K562 (cell line): ENCODE measurements at places on chromosomes 4 and X. TPM values are rescaled to one million over a fixed set of nuclear protein-coding genes. Genes with fewer than 3 reads are reported as not detected.

DNA sequence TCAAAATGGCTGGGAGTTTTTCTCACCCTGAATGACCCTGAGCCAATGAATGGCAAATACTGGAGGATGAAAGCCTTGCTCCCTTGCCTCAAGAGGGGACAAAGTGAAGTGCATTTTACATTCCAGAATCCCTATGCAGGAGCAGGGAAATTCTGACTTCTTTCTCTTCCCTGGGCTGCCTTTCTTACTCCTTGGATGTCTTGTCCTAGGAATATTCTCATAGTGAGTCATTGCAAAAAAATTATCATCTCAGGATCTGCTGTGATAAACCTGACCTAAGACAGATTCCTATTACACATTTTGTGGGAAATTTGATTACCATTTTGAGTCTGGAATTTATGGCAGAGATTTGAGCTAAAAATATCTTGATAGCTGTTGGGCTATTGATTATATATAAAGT, 199.9 kb downstream of the TMA16 start:
- H3K27me3 ChIP-seq: no peaks in the 10 kb centered on the region
- no peak for DNase-seq
- H3K27ac ChIP-seq: no peak overlapping the region
- no peak overlapping the region for H3K4me3 ChIP-seq
- H3K4me1 ChIP-seq: no peaks in the 10 kb centered on the region

GRCh38 chrX:55924574-55924973, 207.0 kb downstream of the RRAGB start:
- no peak for DNase-seq
- H3K4me3 ChIP-seq: no peak overlapping the region
- H3K27ac ChIP-seq: no peak overlapping the region
- no peaks in the 10 kb centered on the region for H3K36me3 ChIP-seq

DNA sequence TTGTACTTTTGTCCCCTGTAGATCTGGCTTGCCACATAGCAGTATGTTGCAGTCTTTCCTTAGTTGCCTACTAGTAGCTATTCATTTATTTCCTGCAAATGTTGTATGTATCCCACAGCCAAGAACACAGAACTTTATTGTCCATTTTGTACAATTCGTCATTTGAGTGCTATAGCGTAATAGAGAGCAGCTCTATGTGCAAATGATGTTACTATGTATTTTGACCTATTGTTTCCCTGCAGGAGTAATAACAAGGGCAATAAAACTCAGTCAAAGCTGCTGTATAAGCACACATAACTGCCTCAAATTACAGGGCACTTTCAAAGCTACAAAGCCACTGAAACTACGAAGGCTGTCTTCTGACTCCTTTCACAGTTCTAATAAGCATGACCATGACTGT, 48.1 kb downstream of the NRK start:
- H3K27ac ChIP-seq: no peak overlapping the region
- H3K4me1 ChIP-seq: no peaks in the 10 kb centered on the region
- no peaks in the 10 kb centered on the region for H3K27me3 ChIP-seq
- H3K36me3 ChIP-seq: no peaks in the 10 kb centered on the region
- DNase-seq: no peak
- no peak overlapping the region for H3K4me3 ChIP-seq

SRD5A3 gene
- 21.6 and 21.7 TPM in 2 replicates for total RNA-seq

DNA sequence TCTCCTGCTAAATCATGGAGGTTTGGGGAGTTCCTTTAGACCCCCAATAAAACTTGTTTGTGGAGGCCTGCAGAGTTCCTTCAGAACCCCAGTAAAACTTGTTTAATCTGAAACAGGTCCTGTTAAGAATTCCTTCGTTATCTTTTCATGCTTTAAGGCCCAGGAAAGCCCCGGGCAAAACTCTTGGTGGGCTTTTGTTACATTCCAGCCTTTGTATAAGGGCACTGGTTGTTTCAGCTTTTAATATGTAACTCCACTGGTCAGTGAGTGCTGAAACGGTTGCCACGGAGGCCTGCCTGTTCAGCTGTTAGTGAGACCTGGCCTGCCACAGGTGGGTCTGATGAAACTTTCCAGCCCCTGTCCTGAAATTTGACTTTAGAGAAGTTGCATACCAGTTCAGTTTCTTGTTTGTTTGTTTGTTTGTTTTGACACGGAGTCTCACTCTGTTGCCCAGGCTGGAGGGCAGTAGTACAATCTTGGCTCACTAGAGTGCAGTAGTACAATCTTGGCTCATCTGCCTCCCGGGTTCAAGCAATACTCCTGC, 12.4 kb upstream of the DHRSX start:
- H3K27me3 ChIP-seq: no peaks in the 10 kb centered on the region
- H3K4me3 ChIP-seq: no peak overlapping the region
- DNase-seq: no peak
- no peaks in the 10 kb centered on the region for H3K36me3 ChIP-seq

DNA sequence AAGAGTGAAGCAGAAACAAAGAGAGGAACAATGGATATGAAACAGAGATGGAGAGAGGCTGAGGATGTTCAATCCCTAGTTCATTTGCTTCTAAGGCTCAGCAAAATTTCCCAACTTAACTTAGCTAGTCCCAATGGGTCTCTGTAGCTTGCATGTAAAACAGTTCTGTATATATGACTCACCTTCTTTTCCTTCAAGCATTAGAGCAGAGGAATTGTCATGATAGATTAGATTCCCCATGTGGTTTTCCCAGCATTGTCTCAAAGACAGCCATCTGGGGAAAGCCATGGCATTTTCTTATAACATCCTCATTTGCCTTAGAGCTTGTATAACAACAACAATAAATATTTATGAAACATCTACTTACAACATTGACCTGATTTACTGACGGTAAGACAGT, 93.9 kb upstream of the GATB start:
- no peak overlapping the region for H3K4me3 ChIP-seq
- DNase-seq: no peak
- no peaks in the 10 kb centered on the region; the same call in 1 of the 2 replicates for H3K27me3 ChIP-seq
- H3K27ac ChIP-seq: no peak overlapping the region
- H3K36me3 ChIP-seq: no peaks in the 10 kb centered on the region
